ENCODE measurements at places on chromosomes 11 and 22. TPM values are rescaled to one million over a fixed set of nuclear protein-coding genes. Genes with fewer than 3 reads are reported as not detected.

DNA sequence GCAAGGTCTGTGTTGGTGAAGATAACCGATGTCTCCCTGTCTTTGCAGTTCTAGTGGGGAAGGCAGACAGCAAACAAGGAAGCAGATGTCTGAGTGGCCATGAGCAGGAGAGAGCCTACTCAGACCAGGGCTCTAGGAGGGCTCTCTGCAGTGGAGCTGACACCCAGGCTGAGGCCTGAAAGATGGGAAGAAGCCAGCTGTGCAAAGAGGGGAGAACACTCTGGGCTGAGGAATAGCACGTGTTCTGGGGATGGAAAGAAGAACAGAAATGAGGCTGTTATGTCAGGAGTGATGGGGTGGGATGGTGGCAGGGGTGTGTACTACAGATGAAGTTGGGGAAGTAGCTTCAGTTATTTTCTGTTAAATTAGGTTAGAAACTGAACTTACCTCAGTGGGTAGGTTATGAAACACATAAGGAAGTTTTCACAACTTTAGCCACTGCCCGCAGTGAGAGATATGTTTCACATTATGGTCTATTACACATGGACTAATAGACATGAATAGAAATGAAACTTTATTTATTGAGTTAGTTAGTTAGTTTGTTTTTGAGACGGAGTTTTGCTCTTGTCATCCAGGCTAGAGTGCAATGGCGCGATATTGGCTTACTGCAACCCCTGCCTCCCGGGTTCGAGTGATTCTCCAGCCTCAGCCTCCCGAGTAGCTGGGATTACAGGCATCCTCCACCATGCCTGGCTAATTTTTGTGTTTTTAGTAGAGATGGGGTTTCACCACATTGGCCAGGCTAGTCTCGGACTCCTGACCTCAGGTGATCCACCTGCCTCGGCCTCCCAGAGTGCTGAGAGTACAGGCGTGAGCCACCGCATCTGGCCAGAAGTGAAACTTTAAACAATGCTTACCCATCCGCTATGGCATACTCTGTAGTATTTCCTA lies 7.8 kb downstream of the DCPS start:
- DNase-seq, result no peak

RFPL2 gene
- total RNA-seq, result 1.6 TPM

NOX4 gene
- not detected for total RNA-seq

TEX12 gene
- 0.52 TPM for total RNA-seq

APOA5 gene
- total RNA-seq, result not detected

DNA sequence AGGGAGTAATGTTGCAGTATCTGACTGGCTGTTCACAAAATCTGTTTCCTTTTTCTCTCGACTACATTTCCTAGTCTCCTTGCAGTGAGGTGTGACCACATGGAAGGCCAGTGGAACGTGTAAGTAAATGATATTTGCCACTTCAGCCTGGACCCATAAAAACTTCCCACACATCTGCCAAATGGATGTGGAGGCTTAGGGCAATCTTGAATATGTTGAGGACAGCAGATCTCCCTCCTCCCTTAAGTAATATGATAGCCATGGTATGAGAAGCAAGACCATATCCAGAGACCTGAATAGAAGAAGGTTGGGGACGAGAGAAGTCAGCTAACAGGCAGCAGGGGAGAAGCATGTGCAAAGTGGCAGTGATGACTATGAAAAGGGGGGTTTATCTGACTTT lies 33.0 kb upstream of the C11orf87 start:
- DNase-seq, result no peak
